ENCODE measurements at places on chromosomes 16 and 17.

- DNase-seq: no peak
Measured at GRCh38 chr17:13650096-13650675, 48.5 kb upstream of the HS3ST3A1 start.

DNA sequence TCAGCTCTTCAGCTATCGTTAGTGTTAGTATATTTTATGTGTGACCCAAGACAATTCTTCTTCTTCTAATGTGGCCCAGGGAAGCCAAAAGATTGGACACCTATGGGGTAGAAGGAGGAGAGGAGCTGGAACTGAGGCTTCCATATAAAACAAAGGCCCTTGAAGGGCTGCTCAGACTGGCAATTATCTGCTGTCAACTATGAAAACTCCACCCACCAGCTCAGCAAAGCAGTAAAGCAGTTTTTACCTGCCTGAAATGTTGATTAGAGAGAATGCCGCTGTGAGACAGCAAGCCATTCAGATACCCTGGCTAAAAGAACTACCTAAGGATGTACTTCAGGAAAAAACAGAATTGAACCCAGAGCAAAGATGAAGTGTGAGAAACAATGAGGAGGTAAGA, 45.9 kb upstream of the GNAO1 start:
- DNase-seq: no peak

DNA sequence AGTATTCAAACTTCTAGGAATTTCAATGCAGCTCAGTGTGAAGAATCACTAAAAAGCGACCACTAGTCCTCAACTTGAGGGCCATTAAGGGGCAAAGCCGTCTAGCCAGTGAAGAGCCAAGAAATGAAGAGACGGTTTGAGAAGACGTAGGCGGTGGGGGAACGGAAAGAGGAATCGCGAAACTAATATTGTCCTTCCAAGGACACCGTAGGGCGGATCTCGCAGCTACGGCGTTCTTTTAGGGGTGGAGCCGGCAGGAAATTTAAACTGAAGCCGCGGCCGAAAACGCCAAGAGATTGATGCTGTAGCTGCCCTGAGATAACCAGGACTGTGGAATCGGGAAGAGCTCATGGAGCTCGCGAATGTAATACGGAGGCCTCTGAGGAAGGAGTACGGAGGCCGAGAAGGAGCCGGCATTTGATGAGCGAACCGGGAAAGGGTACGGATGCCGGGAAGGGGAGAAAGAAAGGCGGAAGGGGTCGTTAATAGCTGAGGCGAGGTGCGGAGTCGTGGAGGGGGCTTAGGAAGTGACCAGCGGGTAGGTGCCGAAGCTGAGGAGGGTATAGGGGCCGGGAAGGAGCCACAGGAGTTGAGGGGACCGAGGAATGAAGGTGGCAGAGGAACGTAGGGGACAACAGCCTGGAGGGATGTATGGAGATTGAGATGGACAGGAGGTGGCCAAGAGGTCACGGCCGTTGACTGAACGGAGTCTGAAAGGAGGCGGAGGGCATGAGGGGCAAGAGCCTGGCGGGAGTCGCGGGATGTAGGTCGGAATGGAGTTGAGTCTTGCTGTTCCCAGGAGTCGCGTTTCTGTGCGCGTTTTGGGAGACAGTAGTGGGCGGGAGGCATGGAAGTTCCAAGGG, at the start of gene DBF4B:
Gene DBF4B, plus strand, starts transcription at position 265 of the 863 bp plus-strand sequence. Its CDS starts 156 bp downstream, at position 421.
- DNase-seq: peak; percentile 71

DNA sequence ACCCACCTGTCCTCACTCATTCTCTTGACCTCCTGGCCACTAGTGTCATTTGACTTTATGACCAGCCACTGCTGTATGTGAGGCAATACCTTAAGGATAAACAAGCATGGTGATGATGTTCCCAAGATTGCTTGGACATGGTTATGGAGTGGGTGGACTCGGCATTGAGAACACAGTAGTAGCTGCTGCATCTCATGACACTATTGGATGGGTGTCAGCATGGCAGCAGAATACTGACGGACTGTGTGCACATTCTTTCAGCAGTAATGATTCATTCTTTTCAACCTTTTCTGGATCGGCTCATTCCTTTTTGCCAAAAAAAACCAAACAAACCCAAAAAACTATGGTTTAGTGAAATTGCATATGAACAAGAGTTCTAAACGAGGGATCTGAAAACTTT, 13.5 kb downstream of the SPECC1 start:
- DNase-seq: no peak

All from activated effector memory CD4-positive, alpha-beta T cell treated with Interleukin-2 at 50 U/mL for 16 hours (primary cell).